ENCODE measurements at places on chromosomes 2 and 18. TPM values are rescaled to one million over a fixed set of nuclear protein-coding genes. Genes with fewer than 3 reads are reported as not detected.

The CD302 gene
- 31.8 TPM for total RNA-seq

The ACADL gene
- not detected for total RNA-seq

The PLEK gene
- not detected for total RNA-seq

The TEX44 gene
- total RNA-seq = not detected

The NR4A2 gene
- 3.1 TPM for total RNA-seq

The RAD51AP2 gene
- not detected for total RNA-seq

The PAIP2B gene
- total RNA-seq = 0.18 TPM

The CLEC4F gene
- not detected for total RNA-seq

The COL4A4 gene
- total RNA-seq = 45.2 TPM

The DSEL gene
- 21.3 TPM for total RNA-seq

The VWA3B gene
- not detected for total RNA-seq

The SLC1A4 gene
- total RNA-seq = 20.9 TPM

The FOXI3 gene
- total RNA-seq = not detected

The IL1RN gene
- not detected for total RNA-seq

The COQ10B gene
- total RNA-seq = 29.6 TPM

The LBX2 gene
- 2.1 TPM for total RNA-seq

All from cardiac atrium fibroblast (primary cell).